ENCODE measurements at places on chromosomes 7 and 10.
A peak's percentile ranks its signal among the peaks of the same experiment; 100 is the strongest.

DNA sequence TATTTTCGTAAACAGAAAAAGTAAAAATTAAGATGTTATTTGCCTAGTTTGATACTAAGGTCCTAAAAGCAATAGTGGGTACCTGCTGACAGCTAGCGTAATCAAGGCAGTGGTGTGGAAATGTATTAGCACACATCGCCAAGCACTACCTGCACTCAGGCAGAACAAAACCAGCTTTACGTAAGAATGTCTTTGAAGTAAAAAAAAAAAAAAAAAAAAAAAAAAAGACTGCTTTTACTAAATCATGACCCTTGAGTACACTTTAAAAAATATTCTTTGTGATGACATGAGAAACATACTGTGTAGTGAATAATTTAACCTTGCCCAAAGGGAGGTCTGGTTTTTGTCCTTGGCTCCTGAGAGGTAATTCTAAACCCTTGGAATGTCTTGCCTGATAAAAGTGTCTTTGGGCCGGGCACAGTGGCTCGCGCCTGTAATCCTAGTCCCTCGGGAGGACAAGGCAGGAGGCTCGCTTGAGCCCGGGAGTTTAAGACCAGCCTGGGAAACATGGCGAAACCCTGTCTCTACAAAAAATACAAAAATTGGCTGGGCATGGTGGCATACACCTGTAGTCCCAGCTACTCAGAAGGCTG is 12.7 kb downstream of the XRCC2 start:
- DNase-seq, result no peak

- no peak for DNase-seq
These were observed 50.7 kb downstream of the TAS2R16 start for GRCh38 chr7:122944682-122945303.

DNA sequence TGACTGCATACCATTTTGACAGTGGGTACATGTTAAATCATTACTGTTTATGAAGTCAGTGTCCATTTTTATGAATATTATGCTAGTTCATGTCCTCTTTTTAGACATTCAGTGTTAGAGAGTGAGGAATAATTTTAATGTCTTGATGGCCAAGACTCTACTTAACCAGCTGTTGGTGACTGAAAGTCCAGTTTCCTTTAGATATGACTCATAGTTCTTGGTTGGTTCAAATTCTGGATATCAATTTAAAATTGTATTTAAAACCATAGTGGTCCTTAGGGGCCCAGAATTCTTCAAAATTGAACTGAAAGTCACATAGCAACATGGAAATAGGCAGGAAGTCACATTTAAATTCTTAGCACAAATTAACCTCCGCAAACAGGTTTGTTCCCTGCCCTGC is 196.5 kb upstream of the PRPS1L1 start:
- no peak for DNase-seq

DNA sequence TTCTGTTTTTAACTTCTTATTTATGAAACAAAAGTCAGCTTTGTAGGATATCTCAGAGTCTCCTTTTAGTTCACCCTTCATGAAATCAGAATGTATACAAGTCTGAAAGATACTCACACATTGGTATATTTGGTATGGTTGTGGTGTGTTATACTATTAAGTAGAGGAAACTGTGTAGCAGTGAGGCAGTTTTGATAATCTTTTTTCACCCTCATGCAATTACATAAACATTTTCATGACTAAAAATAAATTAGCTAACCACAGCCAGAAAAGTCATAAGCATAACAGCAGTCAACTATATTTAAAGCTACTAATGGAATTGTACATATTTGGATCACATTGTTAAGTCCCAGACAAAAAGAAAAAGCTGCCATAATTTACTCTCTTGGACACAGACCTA is 62.1 kb downstream of the FAM185A start:
- DNase-seq, result no peak

- DNase-seq, result no peak
These were observed 65.2 kb upstream of the EMX2 start for GRCh38 chr10:117477211-117477947.

- peak; percentile 41 for DNase-seq
These were observed 31.0 kb downstream of the DENND2A start for GRCh38 chr7:140609646-140610045.

GRCh38 chr7:70856901-70857630 is 274.9 kb upstream of the GALNT17 start:
- peak; percentile 52 for DNase-seq

DNA sequence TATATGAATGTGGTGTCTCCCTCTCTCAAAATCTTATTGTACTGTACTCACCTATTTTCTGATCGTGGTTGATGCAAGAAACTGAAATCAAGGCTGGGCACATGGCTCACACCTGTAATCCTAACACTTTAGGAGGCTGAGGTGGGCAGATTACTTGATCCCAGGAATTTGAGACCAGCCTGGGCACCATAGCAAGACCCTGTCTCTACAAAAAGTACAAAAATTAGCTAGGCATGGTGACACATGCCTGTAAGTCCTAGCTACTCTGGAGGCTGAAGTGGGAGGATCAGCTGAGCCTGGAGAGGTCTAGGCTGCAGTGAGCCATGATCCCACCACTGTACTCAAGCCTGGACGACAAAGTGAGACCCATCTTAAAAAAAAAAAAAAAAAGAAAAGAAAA is 16.0 kb downstream of the MMRN2 start:
- no peak for DNase-seq

- peak; percentile 90 for DNase-seq
These were observed at the start of gene LAMB1 for GRCh38 chr7:108002726-108003598. Gene LAMB1 (minus strand): TSS chr7:108003161. CDS start chr7:108002885, 276 bp downstream.

DNA sequence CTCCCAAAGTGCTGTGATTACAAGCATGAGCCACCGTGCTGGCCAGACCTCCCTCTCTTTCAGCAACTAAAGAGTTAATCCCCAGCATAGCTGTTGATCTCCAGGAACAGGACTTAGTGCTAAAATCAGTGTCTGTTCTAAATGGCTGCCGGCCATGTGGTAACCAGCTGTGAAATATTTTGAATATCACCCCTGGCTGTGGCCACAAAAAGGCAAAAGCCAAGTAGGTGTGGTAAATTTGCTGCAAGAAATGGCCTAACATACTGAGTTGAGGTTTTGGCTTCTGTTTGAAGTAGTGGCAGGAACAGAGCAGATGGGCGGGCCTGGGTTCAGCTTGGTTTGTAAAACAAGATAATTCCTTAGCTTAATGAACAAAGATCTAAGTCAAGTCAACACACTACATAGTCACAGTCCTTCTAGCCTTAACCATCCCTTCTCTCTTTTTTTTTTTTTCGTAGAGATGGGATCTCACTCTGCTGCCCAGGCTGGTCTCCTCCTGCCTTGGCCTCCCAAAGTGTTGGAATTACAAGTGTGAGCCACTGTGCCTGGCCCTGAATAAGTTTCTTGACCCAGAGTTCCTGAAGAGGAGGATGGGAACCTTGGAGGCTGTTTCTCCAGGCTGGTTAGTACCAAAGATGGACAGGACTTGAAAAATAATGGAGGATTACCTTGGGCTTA is 22.7 kb upstream of the AGFG2 start:
- peak; percentile 88 for DNase-seq

DNA sequence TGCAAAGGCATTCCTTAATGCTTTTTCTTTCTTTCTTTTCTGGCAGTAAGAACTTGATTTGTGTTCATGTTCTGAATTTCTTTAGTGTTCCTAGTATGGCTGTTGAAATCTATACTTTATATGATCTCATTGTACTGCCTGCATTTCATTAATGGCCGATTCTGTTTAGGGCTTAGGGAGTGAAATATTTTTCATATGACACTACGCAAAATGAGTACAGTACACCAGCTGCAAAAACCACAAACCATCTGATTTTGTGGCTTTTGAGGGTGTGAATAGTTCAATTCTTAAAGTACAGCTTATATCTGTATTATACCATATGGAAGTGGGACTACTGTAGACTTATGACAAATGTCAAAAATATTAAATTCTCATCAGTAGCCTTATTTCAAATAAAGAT is 69.1 kb upstream of the FOXP2 start:
- peak; percentile 94 for DNase-seq

DNA sequence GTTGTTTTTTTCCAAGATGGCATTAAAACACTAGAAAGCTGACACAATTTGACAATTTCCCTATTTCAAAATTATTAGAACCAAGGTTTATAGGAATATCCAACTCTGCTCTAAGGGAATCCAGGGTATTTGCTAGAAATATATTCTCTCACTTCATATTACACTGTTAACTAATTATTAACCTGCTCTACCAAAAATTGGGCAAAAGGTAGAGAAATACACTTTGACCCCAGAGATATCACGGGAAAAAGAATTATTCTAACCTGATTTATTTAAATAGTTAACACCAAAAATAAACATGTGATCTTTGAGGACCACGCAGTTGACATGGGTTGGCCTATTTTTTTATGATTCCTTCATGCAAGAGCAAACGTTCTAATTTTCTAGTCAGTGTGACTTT is 21.6 kb upstream of the FAM13C start:
- no peak for DNase-seq

- peak; percentile 14 for DNase-seq
These were observed 1.3 kb downstream of the ABI1 start for GRCh38 chr10:26859241-26860101.

DNA sequence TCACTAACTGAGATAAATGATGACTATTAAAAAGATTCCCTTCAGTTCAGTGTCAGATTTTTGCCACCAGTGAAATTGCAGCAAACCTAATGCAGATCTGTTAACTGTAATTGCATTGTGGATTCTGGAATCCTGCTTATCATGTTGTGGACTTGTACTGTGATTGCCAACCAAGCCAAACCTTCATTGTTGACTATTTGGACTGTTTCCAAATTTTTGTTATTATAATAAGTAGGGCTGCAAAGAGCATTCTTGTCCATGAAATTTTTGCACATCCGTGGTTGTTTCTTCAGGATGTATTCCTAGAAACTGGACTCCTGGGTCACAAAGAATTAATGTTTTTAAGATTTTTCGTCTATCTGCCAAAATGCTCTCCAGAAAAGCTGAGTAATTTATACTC is 281.6 kb upstream of the ZMIZ1 start:
- no peak for DNase-seq

DNA sequence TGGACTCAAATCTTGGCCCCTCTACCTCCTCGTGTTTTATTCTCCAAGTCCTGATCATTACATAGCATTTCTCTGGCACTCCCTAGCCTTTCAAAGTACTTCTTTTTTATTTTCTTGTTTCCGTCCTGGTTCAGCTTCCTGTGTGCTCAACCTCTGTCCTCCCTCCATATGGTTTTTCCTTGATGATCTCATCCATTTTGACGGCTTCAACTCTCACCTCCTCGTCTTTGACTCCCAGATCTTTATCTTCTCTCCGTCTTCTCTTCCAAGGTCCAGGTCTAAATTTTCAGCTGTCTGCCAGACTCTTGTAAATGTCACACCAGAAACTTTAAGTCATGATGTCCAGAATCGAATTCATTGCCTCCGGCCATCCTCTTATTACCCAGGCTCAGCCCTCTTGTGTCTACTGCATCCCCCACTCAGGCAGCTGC is 23.3 kb upstream of the GFRA1 start:
- peak; percentile 74 for DNase-seq

GRCh38 chr7:88020953-88021665 is 87.1 kb downstream of the ADAM22 start:
- DNase-seq, result no peak

GRCh38 chr10:131775833-131776232 is 125.0 kb upstream of the PPP2R2D start:
- DNase-seq, result no peak

DNA sequence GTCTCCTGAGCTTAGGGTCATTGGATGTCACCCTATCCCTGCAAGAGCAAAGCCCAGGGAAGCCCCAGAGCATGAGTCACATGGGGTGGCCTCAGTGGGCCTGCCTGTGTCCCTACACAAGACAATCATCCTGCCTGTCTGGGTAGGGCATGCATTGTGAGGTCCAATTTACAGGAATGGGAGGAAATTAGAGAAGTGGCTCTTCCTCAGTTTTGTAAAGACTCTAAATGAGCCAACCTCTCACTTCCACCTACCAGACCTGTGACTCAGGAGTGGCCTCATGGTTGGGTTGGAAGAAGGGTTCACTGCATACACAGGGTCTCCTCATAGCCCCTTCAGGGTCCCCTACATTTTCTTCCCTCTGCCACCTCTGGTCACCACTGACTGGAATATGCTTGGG is 43.6 kb upstream of the SMNDC1 start:
- DNase-seq, result no peak
